ENCODE measurements at places on chromosomes 1 and 21.
A peak's percentile ranks its signal among the peaks of the same experiment; 100 is the strongest.

DNA sequence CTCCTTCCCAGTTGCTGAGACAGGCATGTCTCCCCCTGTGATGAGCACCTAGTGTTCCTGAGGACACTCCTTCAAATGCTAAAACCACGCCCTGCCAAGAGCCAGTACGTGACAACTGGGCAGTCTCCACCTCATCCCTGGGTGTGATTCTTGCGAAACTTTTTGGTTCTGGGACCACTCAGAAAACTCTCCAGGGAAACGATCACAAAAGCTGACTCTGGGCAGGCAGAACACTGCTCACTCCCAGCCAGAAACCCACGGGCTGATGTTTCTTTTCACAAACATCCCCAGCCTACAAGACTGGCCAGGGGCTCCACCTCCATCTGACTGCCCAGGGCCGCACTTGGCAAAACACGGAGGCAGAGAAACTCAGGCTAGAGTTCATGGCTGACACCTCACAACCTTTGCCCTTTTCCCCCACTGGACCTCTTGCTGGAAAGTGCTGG is 24.4 kb downstream of the DHRS3 start:
- DNase-seq = no peak

DNA sequence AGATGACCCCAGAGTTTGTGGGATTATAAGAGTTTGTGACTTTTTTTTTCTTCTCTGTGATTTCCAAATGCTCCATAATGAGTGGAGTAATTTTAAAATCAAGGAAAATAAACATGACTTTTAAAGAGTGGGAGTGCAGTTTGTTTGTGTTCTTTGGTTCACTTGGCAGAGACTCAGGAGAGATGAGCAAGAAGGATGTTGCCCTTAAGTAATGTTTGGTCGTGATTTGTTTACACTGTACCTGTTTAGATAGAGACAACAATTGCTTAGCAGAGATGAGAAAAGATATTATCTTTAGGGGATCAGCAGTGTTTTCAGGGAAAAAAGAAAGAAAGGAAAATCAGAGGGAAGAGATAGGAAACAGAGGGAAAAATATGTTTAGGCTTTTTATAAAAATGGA is 170.8 kb downstream of the ADSS2 start:
- DNase-seq = no peak

DNA sequence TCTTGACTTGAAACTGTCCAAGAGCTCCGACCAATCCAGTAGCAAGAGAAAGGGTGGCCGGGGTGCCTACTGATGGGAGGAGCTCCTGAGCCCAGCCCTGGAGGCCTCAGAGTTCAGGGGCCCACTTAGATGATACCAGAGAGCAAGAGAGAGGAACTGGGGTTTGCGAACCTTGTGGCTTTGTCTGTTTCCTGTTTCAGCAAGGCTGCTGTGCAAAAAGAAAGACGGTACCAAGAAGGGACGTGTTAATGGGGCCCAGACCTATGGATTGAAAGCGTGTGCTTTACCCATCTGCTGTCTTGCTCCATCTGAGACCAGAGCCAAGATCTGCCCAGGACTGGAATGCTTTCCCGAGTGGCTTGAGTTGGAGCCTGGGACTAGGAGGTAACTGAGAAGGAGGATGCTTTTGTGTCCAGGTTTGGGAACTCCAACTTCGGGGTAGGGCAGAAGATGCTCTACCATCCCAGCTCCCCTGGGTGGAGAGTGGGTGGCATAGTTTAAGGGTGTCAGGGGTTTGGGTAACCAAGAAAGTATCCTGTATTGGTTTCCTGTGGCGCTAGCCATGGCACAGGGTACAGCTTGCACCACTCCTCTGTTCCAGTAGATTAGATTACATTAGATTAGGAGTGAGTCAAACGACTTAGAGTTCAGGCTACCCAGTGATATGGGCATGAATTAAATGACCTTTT is at the start of gene TRAF3IP3:
Gene TRAF3IP3 (plus strand): TSS at position 128 of the 689 bp plus-strand sequence. CDS start 3,987 bp downstream, outside the sequence.
- DNase-seq = peak; percentile 46

- no peak for DNase-seq
Observed at GRCh38 chr21:36904093-36904666, 62.3 kb downstream of the HLCS start.

DNA sequence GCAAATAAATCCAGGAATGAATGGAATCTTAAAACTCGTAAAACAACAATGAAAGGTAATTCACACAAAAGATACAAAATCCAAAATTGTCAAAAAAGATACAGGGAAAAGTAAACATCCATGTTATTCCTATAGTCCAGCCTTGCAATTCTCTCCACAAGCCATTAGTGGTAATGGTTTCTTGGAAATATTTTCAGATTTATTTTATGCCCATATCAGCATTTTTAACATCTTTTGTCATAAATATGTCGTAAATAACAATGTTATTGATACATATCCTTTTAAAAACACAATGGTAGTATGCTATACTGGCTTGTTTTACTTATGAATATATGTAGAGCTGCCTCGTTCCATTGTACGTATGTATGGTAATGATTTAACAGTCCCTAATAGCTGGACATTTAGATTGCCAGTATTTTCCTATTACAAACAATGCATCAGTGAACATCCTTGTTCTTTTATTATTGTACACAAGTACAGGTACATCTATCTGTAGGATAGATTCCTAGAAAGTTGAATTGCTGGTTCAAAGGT is 30.6 kb downstream of the DNTTIP2 start:
- DNase-seq = no peak

- DNase-seq = peak; percentile 1
Observed at GRCh38 chr1:77833521-77834100, 54.2 kb downstream of the MIGA1 start.

- peak; percentile 64 for DNase-seq
Observed at GRCh38 chr21:43369124-43369523, 57.8 kb downstream of the SIK1 start.

DNA sequence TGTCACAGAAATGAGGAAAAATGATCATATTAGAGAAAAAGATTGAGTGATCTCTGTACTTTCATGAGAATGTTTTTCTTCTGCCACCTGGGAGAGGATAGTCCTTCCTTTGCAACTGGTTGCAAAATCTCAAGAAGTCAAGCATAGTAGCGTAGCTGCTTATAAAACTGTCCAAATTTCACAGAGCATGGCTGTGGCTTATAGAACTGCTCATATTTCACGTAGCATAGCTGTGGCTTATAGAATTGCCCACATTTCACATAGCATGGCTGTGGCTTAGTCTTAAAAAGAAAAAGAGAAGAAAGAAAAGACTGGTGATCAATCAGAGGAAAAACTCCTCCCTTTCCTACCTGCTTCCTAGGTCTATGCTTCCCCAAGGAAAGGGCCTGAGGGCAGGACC is 329.5 kb downstream of the SIPA1L2 start:
- DNase-seq = no peak

DNA sequence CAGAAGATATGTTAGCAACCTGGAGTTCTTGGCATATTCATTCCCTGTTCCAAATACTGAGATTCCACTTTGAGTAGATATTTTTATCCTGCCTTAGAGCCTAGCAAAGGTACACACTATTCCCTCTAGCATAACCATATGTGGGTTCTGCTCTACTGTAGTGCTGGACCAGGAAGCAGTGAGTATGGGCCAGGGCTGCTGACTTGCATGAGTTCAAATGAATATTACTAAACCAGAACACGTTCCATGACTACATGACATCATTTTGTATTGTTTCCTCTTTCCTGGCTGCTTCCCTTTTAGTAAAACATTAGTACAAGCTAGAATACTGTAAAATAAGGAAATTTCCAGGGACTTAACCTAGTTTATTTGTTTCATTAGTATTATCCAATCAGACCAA is 41.1 kb downstream of the TNFSF18 start:
- DNase-seq = no peak

DNA sequence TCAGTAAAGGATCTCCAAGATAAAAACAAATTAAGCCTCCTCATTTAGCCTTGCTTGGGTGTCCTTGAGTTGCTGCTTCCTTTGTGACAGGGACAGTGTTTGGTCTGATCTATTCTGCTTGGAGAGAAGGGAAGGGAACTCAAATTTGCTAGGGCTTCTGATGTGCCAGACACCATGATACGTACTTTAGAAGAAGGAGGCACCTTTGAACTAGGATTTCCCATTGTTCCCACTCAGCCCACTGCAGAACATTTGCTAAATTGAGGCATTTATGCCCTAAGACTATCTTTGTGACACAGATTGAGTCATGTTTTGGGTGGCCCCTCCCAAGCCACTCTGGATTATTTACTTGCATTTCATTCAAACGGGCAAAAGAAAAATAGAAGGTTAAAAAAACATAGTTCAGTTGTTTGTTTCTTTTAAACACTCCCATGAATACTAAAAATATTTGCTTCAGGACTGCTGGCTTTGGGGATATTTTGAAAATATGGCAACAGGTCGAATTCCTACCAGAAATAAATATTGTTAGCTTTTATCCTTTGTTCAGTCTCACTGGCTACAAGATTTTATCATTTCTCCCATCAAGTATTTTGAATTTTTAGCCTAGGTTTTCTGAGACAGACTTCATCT is 81.9 kb upstream of the WLS start:
- no peak for DNase-seq

GRCh38 chr1:55775007-55775406 is 559.8 kb upstream of the USP24 start:
- DNase-seq = no peak

- no peak for DNase-seq
Observed at GRCh38 chr1:8517661-8518489, 200.0 kb downstream of the SLC45A1 start.

- no peak for DNase-seq
Observed at GRCh38 chr1:180219776-180220175, 10.3 kb upstream of the LHX4 start.

GRCh38 chr1:220926146-220926545 is 46.9 kb downstream of the HLX start:
- DNase-seq = no peak

DNA sequence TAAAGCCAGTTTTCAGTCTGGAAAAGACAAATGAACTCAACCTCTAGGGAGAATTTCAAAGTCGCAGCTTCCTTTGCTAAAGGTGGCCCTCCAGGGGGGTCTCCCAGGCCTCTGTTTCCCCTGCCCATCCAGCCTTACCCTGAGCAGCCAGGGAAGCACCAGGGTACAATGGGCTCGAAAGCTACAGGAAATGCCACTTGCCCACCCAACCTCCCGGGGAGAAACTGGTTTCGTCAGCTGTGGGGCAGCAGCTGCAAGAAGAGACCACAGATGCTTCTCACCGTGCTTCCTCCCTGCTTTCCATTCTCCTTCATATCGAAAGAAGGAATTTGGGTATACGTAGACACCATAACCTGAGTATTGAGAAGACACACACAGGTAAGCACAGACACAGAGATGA is 1.7 kb downstream of the MORN1 start:
- DNase-seq = no peak

GRCh38 chr1:8910331-8910730 is 31.8 kb upstream of the ENO1 start:
- no peak for DNase-seq

DNA sequence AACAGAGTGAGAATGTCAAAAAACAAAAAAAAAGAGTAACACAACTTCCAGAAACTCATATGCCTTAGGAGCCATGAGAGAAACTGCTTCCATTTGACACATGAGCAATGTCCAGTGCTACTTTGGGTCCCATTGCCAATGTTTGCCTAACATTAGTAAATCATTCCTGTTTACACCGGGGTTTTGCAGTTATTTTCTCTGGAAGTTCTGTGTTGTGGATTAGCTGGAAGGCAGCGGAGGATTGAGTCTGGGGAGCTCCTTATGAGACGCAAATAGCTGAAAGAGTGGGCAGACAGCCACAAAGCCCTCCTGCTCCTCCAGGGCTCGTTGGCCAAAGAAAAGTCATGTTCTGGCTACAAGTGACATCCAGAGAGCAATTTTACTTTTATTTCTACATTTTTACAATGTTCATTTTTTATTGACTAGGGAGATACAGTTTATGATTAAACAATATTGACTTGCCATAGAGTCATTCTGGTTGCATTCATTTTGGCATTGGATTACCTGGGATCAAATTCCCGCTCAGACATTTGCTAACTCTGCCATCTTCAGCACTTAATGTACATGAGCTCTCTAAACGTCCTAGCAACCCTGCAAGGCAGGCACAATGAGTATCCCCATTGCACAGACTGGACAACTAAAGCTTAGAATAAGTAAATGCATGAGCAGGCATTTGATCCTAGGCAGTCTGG is 66.4 kb upstream of the GALNT2 start:
- DNase-seq = no peak

- no peak for DNase-seq
Observed at GRCh38 chr1:230681599-230681998, 32.3 kb downstream of the AGT start.

- no peak for DNase-seq
Observed at GRCh38 chr1:84876353-84876752, 16.7 kb downstream of the LPAR3 start.

DNA sequence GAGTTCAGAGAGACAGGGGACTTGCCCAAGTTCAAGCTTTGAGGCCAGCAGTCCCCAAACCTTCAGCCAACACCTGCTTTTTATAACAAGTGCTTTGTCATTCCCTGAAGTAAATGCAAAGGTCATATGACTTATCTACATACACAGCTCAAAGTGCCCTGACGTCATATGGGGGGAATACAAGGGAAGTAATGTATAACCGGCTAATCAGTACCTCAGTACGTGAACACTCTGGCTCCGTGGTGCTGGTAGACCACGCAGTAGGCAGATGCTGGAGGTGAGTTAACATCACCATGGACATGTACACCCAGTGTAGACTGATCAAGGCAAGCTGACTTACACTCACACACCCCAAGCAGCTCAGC is 60.0 kb downstream of the BACE2 start:
- no peak for DNase-seq

- peak; percentile 41 for DNase-seq
Observed at GRCh38 chr1:232508130-232508701, 121.7 kb downstream of the SIPA1L2 start.

GRCh38 chr1:185674201-185674600 is 60.0 kb upstream of the HMCN1 start:
- DNase-seq = no peak

DNA sequence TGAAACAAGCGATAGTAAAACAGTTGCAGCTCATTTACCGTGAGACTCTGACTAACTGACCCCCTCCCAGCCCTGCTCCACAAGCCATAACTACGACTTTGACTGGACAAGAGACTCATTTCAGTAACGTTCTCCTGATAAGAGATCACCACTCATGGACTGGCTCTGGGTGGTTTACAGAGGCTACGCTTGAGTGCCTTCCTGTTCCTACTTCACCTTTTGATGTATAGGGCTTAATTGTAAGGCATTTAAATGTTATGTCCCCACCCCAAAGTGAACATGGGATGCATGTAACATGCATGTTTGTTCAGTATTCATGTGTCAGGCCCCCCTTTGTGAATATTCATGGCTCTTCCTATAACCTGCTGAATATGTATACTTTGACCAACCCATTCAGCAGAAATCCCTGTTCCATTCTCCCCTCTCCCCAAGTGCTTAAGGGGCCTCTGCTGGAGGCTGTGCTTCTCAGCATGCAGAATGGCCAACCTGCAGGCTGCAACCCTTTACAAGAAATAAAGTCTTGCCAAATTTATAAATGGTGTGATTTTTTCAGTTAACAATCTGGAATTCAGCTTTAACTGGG is 50.7 kb upstream of the SPOCD1 start:
- DNase-seq = no peak

GRCh38 chr1:107309962-107310361 is 169.1 kb downstream of the NTNG1 start:
- no peak for DNase-seq

DNA sequence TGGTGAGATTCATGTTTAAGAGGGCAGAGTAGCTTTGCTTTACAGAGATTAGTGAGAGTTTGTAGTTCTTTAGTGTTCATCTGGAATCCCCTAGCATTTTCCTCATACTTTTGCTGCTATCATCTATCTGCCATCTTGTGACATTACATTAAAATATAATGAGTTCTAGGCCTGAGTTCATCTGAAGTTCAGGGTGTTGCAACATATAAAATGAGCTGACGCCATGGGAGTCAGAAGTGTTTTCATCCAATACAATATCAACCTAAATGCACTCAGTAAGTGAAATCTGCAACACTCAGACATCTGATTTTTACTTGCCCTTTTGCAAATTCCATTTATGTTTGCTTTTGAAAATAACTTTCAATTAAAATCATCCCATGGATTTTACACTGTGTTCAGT is 153.8 kb downstream of the NTNG1 start:
- peak; percentile 24 for DNase-seq
